ENCODE measurements at places on chromosomes 1 and 21.

GRCh38 chr1:84933011-84933611 lies 40.1 kb upstream of the LPAR3 start:
- DNase-seq: no peak

DNA sequence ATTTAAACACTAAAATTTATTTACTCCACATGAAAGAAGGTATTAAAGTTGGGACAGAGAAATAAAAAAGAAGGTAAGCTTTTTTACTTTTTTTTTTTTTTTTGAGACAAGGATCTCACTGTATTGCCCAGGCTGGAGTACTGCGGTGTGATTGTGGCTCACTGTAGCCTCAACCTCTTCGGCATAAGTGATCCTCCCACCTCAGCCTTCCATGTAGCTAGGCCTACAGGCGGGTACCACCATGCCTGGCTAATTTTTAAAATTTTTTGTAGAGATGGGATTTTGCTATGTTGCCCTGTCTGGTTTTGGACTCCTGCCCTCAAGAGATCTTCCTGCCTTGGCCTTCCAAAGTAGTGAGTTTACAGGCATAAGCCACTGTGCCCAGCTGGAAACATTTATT lies 106.6 kb downstream of the ITSN1 start:
- no peak for DNase-seq

GRCh38 chr1:245241526-245242130 lies 86.8 kb downstream of the KIF26B start:
- no peak for DNase-seq

DNA sequence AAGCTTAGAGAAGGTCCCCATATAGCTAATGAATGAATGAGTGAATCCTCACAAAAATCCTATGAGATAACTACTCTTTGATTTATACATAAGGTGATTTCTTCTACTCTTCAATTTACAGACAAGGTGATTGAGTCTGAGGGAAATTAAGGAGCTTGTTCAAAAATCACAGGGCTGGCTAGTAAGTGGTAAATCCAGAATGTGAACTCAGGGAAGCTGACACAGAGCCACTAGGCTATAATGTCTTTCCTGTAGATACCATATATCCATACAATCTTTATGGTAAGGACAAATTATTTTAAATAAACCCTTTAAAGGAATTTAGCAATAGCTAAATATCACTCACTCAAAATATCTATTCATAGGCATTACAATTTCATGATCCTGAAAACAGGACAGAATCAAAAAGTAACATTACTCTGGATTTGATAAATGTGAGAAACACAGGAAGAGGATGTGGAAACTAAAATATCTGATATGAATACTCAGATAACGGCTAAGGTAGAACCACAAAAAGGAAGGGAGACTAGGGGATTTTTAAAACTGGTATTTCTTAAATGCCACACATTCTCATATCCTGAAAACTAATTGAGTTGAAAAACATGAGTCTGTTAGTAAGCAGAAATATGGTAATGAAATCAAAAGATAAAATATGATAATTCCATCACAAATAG lies 108.2 kb downstream of the NBPF12 start:
- no peak for DNase-seq

Measured in activated CD4-positive, alpha-beta T cell treated with anti-CD3 and anti-CD28 coated beads, Interleukin-2, amount 50 U/mL, for 4 hours (primary cell).